Ovary (tissue), 10 donors: ENCODE measurements at places on chromosomes 16 and 17.

DNA sequence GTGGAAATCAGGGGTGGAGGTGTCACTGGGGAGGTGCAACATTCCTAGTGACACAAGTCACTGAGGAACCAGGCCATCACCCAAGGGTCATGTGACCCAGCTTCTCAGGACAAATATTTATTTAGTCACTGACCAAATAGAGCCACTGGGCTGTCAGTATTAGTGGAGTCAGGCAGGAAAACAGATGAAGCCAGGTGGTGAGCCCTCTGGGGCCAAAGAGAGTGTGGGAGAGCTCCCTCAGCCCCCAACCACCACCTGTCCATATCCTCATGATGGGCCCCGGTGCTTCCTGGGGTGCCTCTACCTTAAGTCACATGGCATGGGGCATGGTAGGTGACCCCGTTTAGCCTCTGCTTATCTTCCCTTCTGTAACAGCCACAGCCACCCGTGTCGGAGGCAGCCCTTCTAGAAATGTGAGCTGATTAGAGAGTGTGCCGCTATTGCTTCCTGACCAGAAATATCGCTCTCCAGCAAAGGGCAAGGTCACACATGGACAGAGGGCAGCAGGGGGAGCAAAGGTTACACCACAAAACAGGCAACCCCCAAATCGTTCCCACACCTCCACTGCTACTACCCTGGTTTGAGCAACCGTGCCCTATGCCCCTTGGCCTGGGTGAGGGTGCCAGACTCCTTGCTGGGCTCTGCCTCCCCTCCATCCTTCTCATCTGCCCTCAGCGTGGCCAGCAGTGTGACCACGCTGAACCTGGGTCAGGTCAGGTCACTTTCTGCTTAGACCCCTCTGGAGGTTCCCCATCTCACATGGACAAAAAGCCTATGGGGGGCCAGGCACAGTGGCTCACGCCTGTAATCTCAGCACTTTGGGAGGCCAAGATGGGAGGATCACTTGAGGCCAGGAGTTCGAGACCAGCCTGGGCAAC, 8.6 kb upstream of the AKTIP start:
- DNase-seq: no peak

DNA sequence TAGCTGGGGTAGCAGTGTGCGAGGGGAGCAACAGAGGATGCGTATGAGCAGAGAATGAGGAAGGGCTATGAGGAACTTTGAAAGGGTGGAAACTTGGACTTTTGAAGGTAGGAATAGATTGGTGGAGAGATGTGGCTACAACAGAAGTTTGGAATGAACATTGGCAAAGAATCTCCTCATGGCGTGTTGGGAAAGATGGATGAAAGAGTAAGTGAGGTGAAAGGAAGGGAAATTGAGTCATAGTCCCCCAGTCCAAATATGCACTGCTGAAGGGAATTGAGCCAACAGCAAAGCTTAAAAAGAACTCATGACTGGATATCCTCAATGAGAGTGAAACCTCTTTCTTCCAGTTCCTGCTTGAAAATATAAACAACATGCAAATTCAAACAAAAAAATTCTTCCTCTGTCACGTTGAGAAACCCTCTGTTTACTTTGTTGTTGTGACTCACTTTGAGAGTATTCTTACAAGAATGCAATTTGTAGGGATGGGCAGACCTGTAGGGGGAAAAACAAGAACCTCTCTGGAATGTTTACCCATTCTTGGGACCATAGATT, 313.2 kb upstream of the KCNJ16 start:
- no peak for DNase-seq

DNA sequence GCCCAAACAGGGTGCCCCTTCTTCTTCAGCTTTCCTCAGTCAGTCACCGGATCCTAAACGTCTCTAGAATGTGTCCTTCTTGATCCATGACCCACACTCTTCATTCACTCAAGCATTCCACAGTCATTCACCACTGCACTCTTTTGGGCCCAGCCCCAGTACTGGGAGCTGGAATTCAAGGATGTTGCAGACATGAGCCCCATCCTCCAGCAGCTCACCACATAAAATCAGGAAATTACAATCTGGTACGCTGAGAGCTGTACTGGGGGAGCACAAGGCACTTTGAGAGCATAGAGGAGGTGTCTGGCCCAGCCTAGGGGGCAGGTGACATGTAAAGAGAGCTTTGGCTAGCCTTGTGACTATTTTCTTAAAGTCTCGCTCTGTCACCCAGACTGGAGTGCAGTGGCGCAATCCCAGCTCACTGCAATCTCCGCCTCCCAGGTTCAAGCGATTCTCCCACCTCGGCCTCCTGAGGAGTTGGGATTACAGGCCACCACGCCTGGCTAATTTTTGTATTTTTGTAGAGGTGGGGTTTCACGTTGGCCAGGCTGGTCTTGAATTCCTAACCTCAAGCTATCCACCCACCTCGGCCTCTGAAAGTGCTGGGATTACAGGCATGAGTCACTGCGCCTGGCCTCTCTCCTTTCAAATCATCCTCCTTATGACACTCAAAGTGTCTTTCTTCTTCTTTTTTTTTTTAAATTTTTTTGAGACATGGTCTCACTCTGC, 18.7 kb downstream of the CES4A start:
- no peak for DNase-seq

DNA sequence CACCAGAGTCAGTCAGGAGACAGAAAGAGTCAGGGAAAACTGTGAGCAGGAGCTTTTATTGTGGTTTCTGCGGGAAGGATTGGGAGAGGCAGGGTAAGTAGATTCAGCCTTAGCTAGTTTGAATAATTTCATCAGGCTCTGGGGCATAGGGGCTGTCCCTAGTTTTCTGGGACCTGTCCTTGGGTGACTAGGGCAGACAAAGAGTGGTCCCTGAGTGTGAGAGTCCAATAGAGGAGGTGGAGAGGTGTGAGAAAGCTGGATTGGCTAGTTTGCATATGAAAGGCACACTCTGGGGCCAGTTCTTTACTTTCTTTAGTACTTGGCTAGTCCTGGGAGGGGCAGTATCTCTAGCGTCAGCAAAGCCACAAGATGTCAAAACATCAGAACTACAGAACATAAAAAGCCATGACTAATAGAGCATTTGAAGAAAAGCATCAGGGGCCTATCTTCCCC, 255.6 kb downstream of the HS3ST3A1 start:
- DNase-seq: no peak

DNA sequence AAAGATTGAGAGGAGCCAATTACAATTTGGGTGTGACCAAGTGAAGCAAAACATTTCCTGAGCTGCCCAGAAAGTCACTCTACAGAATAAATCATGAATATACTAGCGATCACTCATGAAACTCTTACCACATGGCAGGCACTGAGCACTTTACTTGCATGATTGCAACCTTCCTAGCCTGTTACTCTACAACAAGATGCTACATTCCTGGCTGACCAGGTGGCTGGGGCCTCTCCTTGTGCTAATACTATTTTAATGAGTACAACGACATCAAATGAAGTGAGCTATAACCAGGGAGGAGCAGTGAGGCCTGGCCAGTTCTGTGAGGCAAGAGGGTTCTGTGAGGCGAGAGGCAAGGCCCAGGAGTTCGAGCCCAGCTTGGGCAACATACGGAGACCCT, 75.2 kb downstream of the CPPED1 start:
- DNase-seq: no peak

DNA sequence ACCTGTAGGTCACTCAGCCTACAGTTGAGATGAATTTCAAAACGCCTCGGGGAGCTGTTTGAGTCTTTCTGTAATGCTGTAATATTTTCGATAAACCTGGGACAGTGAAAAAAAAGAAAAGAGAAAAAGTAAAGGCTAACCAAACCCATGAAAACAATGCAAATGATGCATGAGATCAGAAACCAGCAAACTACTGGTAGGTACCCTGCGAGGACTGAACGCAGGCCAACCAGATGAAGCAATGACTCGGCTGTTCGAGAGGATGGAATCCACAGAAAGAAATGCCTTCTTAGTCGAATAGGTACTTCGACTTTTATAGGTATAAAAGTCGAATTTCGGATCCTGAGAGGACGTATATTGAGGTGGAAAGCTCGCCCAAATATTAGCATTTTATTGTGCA, 509 bp upstream of the ATAD5 start:
- DNase-seq: no peak
